ENCODE measurements at places on chromosomes 13 and 19.

DNA sequence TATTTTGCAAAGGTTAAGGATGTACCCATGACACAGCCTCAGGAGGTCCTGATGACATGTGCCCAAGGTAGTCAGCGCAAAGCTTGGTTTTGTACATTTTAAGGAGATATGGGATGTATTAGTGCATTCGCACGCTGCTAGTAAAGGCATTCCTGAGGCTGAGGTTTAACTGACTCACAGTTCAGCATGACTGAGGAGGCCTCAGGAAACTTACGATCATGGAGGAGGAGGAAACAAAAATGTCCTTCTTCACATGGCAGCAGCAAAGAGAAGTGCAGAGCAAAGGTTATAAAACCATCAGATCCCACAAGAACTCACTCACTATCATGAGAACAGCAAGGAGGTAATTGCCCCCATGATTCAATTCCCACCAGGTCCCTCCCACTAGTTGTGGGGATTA is 1017.4 kb downstream of the EFNB2 start:
- DNase-seq, result no peak

GRCh38 chr19:3186160-3186688 is 494 bp downstream of the NCLN start:
- DNase-seq, result no peak

GRCh38 chr19:42284591-42285341 is 15.7 kb downstream of the CIC start:
- no peak for DNase-seq

DNA sequence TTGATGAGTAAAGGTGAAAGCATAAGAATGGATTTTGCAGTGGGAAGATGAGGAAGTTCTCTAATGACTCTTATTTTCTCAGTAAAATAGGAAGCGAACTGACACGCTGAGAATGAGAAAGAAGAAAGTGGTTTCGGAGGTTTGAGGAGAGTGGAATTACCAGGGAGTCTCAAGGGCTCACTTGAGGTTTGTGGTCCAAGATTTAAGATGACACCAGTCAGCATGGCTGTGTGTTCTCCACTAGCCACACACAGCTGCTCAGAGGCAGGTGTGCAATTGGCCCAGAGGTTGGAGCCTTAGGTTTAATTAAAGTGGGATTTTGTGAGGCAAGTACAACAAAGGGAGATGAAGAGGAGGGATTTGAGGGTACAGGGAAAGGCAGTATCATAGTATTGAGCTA is 99.6 kb upstream of the NBEA start:
- DNase-seq, result no peak

DNA sequence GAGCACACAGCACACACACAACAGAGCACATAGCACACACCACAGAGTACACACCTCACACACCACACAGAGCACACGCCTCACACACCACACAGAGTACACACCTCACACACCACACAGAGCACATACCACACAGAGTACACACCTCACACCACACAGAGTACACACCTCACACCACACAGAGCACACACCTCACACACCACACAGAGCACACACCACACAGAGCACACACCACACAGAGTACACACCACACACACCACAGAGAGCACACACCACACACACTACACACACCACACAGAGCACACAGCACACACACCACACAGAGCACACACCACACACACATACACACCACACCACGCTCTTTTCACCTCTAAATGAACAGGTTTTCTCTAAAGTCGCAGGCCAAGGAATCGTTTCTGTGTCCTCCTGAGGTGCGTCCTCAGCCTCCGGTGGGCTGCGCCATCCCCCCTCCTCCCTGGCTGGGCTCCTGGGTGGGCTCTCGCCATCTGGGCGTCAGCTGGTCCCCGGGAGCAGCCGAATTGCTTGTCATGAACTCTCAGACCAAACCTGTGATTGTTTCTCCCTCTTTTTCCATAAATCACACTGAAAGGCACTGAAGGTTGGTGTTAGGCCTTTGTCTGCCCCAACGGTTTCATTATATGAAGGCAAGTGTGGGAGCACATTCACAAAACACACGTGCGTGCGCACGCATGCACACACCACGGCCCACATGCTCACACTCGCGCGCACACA is 37.4 kb downstream of the TMEM255B start:
- DNase-seq, result no peak

- no peak for DNase-seq
Observed at GRCh38 chr13:93843082-93843481, 616.5 kb downstream of the GPC6 start.

GRCh38 chr13:36818804-36819738 is at the start of gene RFXAP:
Gene RFXAP (plus strand): TSS chr13:36819222. CDS start chr13:36819358, 136 bp downstream.
- DNase-seq, result peak; percentile 92

- DNase-seq, result peak; percentile 75
Observed at GRCh38 chr19:45645631-45646344, 6.6 kb upstream of the EML2 start.

GRCh38 chr13:50521831-50522149 is 321.7 kb downstream of the DLEU7 start:
- no peak for DNase-seq

- no peak for DNase-seq
Observed at GRCh38 chr13:30149248-30149647, 158.1 kb downstream of the KATNAL1 start.

DNA sequence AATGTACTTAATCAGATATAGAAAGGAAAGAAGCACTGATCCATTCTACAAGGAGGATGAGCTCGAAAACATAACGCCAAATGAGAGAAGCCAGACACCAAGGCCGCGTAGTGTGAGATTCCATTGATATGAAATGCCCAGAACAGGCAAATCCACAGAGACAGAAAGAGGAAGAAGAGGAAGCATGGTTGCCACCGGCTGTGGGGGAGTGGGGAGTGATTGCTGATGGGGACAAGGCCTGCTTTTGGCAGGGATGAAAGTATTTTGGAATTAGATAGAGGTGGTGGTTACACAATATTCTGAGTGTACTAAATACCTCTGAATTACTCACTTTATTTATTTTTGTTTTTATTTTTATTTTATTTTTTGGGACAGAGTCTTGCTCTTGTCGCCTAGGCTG is 50.2 kb upstream of the KLF2 start:
- no peak for DNase-seq

DNA sequence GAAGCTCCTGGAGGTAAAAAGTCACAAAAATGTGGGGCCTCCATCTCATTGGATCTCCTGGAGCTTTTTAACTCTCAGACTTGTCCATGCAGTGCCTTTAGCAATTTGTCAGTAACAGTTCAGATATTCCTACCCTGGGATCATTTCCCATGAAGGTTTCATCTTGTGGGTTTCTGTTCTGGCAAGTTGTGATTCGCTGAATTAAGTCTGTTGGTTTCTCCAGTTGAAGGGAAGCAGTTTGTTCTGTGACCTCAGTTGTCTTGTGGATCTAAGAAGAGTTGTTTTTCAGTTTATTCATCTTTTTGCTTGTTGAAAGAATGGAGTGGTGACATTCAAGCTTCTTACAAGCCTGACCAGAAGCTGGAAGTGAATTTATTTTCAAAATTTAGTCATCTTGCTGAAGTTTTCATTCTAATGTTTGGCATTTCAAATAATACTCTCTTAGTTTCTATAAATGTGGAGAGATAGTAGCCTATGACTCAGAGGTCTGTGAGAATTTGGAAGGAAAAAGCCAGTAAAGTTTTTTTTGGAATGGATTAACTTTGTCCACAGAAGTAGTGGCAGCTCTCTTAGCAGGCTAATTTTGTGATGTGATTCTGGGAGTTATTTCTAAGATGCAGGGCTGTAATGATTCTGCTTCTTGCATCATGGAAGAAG is 120.1 kb upstream of the CSNK1A1L start:
- no peak for DNase-seq

DNA sequence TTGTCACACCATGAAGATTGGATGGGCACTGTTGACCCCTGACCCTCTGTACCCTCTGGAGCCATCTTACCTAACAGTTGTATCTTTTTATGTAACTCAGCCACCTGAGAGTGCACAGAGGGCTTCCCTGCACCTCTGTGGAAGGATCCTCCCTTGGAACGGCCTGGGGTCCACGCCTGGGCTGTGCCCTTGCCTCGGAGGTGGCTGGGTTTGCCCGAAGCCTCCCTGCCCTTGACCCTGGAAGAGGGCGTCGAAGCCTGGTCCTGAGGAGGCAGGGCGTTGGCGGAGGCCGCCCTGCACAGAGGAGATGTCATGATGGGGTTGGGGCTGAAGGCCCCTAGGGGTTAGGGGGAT is 241 bp downstream of the ODAD3 start:
- DNase-seq, result no peak

GRCh38 chr13:82878536-82878935 is 1003.7 kb downstream of the SLITRK1 start:
- DNase-seq, result no peak

DNA sequence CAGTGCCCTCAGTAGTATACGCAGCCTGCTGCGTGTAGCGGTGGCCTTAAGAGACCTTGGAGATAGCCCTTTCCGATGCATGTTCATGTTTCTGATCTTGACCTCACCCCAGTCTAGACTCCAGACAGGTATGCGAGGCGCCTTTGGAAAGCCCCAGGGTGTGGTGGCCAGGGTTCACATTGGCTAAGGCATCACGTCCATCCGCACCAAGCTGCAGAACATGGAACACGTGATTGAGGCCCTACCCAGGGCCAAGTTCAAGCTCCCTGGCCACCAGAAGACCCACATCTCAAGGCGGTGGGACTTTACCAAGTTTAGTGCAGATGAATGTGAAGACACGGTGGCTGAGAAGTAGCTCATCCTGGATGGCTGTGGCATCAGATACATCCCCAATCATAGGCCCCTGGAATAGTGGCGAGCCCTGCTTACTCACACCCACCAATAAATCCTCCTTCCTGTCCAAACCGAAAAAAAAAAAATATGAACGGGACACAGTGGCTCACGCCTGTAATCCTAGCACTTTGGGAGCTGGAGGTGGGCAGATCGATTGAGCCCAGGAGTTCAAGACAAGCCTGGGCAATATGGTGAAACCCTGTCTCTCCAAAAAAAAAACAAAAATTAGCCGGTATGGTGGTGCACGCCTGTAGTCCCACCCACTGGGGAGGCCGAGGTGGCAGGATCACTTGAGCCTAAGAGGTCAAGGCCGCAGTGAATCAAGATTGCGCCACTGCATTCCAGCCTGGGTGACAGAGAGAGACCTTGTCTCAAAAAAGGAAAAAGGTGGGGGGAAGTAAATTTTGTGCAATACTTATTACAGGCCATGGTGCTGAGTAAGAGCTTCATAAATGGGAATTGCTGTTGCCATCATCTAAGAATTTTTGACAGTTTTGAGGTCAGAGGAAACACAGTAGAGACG is 12.4 kb upstream of the CBLC start:
- DNase-seq, result no peak

GRCh38 chr13:102983496-102983895 is 82.7 kb downstream of the SLC10A2 start:
- DNase-seq, result no peak

- DNase-seq, result no peak
Observed at GRCh38 chr19:51724543-51724942, 752 bp upstream of the HAS1 start.

- no peak for DNase-seq
Observed at GRCh38 chr13:24083722-24084421, 76.6 kb upstream of the SPATA13 start.

DNA sequence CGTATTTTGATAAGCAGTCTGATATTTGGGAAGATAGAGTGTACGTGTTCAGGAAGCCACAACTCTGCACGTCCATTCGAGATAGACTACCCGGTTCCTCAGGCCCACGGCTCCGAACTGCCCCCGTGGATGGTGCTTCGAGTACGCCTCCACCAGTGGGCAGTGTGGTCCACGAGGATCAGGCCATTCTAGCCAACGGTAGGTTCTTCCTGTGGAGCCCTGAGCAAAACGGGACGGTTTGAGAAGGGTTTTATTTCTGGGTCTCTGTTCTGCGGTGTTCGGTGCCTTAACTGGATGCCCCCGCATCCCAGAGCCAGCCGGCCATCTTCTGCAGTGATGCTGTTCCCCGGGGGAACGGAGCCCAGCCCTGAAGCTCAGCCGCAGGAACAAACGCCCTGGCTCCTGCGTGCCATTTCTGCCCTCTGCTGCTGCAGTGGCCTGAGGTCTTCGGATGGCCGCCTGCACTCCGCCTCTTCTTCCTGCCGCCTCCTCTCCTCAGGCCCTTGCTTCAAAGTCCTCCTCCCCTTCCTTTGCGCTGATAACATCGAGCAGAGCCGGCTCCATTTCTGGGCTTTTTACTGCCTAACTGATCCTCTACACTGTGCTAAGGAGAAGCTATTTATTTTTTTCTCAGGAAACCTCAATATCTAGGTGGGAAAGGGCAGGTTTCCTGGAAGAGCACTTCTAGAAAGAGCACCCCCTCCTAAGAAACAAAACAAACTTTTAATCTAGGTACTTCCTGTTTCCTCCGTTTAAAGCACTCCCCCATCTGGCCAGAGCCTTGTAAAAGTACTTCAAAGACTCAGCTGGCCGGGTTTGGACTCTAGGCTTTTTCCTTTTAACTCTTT is 36.2 kb upstream of the SLC46A3 start:
- DNase-seq, result no peak

- DNase-seq, result peak; percentile 78
Observed at GRCh38 chr19:41541990-41542584, 33.9 kb upstream of the CEACAM21 start.

DNA sequence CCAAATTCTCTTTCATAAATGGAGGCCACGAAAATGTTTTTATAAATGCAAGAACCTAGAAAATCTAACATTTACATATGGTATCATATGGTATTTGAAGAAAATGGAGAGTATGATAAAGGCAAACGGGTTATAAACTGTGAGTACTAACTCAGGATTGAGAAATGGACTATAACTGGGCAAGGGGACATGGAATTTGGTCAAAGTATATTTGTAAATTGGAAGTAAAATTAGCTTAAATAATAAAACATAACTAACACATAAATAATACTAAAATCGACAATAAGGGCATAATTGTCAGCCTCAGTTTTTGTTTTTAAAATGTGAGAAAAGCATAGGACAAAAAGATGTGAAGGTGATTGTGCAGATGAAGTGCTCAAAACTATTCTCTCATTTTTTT is 1516.3 kb upstream of the MIR17HG start:
- no peak for DNase-seq

- no peak for DNase-seq
Observed at GRCh38 chr13:51620165-51620983, 36.1 kb downstream of the WDFY2 start.

- no peak for DNase-seq
Observed at GRCh38 chr19:46830864-46831263, 19.8 kb downstream of the AP2S1 start.

- DNase-seq, result no peak
Observed at GRCh38 chr13:46624821-46625220, 71.9 kb downstream of the LRCH1 start.

DNA sequence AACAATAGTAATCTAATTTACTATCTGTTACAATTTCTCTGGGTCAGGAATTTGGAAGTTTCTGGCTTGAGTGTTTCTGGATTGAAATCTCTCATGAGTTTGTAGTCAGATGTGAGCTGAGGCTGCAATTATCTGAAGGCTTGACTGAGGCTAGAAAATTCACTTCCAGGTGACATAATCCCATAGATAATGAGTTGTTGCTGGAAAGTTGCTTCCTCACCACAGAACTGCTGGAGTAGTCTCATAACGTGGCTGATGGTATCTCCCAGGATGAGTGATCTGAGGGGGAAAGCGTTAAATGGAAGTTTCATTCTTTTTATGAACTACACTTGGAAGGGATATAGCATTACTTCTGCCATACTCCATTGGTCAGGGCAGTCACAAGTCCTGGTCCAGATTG is 15.3 kb upstream of the FPR3 start:
- DNase-seq, result no peak

Measured in activated CD4-positive, CD25-positive, alpha-beta regulatory T cell treated with anti-CD3 and anti-CD28 coated beads, Interleukin-2, amount 50 U/mL, for 72 hours (primary cell).